ENCODE measurements at places on chromosomes 5 and 9.

GRCh38 chr9:7983490-7983889, 183.9 kb upstream of the DMAC1 start:
- no peak for DNase-seq

DNA sequence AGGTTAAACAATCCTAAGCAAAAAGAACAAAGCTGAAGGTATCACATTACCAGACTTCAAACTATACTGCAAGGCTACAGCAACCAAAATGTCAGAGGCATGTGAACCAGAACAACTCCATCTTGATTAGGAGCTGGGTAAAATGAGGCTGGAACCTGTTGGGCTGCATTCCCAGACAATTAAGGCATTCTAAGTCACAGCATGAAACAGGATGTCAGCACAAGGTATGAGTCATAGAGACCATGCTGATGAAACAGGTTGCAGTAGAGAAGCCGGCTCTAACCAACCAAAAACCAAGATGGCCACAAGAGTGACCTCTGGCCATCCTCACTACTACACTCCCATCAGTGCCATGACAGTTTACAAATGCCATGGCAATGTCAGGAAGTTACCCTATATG, 252.0 kb downstream of the RASEF start:
- DNase-seq, result no peak

GRCh38 chr9:27168496-27168895, 59.5 kb downstream of the TEK start:
- no peak for DNase-seq

DNA sequence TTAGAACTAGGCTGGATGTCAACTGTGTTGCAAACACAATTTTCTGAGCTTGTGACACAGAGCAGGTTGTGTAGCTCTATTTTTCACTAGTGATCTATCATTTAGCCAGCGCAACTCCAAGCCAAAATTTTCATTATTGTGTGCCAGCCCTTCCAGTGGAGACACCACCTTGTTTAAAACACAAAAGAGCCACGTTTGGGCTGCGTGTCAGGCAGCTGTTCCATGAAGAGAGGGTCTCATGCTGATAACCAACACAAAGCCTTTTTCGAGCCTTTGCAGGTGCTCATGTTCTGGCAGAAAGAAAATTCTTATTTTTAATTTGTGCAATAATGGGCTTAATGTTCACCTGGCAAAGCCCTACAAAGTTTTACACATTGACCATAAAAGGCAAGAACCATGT, 237.6 kb upstream of the RGMB start:
- DNase-seq, result no peak

DNA sequence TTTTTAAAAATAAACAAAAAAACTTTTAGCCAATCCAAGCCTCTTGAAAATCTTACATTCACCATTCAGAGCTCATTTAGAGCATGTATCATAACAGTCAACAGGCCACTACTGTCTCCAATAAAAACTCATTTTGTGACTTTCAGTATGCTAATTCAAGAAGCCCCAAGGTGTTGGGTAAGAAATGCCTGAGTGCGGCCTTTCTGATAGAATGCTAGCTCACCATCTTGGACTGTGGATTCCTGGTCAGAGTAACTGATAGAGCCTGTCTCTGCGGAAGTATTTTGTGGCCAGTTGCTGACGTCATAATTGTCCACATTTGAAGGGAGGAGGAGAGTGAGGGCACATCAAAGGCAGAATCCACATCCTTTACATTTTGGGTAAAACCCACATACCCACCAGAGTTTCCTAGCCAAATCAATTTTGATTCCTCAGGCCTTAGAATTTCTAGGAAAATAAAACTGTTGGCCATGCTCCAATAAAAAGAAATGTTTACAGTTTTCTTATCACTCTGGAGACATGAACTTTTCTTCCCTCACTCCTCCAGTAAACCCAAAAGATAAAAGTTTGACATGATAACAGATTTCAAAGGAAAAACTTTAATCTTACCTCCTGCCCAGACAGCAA, 41.1 kb upstream of the ERCC6L2 start:
- DNase-seq, result no peak

GRCh38 chr5:122400938-122401337, 88.9 kb downstream of the SNCAIP start:
- no peak for DNase-seq

DNA sequence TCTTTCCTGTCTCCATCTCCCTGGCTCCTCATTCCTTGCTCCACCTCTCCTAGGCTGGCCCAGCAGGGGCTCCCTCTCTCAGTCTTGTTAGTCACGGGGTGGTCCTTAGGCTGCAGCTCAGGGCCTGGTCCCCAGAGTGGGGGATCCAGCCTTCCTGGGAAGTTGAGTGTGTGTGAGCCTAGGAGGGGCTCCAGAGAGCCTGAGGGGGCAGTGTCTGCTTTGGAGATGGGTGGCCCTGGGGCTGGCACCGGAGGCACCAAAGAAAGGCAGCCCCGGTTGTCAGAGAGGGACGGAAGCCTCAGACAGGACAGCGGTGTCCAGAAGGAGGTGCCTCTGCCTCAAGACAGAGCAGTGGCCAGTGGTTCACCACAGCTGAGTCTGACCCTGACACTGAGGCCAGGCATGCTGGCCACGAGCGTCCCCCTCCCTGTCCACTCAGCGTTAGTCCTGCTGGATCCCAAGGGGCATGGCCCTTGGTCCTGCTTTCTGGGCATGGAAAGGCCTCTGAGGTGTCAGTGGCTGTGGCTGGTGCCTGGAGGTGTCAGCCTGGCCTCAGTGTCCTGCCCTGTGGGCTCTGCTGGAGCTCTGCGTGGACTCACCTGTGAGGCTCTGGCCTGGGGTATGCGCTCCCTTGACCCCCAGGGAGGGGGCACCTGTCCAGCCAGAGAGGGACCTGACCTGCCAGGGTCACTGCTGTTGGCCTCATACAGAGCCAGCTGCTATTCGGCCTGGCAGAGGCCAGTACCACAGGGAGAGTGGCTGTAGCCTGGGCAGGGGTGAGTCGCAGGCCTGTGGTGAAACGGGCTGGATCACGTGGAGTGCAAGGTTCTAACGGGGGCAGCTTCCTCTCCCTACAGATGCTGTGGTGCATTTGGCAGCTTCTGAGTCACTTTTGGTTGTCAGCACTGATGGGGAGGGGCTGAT, 130.6 kb downstream of the CACNA1B start:
- DNase-seq, result no peak

DNA sequence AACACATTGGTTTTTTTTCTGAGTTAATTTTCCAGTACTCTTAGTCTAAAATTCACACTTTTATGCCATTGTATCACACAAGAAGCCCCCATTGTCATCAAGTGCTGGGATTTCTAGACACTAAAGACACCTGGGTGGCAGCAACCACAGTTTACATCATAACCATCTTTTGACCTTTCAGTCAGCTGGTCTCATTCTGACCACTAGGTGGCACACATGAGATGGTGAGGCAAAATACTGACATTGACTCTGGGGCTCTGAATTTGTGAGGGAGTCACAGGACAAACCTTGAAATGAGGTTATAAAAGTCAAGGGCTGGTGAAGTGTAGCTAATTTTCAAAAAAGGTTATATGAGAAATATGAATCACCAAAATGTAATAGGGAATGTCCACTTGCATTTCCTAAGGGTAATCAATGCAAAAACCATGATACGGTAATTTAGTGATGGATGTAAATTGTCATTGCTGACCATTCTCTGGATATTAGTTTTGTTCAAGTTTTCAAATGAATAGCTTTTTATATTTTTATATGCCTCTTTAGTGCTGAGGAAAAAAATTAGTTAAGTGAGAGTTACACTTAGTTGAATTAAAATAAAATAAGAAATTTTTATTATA, 229.4 kb downstream of the DMAC1 start:
- DNase-seq, result no peak

- no peak for DNase-seq
Observed at GRCh38 chr9:89388084-89388867, 70.0 kb downstream of the SECISBP2 start.

DNA sequence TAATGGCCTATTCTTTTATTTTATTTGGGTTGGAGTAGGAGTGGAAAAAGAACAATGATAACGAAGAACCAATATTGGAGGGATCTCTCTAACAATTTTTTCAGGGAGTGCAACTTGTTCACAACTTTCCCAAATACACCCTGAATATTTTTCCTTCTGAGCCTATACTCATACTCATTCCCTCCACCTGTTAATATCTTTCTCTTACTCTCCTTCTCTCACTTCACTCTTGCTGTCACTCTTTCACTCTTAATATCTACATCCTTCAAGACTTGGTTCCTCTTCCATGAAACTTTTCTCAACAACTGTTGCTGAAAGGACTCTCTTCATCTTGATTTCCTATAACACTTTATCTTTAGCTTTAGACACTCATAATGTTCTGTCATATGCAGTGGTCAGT, 39.0 kb upstream of the MYOT start:
- DNase-seq, result no peak

DNA sequence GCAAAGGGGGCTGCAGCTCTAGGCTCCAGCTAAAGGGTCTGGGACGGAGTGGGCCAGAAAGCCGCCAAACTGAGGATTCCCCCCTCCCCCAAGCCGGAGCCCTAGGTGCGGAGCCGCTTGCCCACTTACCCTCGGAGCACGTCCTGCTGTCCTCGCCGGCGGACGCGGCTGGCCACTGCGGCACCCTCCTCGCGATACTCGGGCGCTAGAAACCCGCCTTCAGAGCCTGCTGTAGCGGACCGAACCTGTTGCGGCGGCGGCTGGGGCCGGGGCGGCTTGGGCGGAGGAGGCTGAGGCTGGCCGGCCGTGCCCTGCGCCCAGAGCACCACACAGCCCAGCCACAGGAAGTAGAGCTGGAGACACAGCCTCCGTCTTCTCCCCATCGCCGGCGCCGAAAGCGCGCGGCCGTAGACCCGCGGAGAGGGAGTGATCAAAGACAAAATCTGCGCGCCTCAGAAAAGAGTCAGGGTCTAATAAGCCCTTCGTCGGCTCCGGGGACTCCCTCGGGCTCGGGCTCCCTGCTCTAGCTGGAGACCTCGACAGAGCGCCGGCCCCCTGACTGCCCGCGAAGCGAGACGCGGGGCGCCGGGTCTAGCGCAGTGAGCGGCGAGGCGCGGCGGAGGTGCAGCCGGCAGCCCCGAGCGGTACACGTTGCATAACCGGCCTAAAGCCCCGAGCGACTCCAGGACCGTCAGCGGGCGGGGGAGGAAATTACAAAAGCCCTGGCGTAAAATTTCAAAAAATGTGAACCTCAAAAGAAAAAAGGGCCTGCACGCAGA, 635 bp downstream of the FBN2 start:
- no peak for DNase-seq

- no peak for DNase-seq
Observed at GRCh38 chr5:157460921-157461792, 1.1 kb downstream of the NIPAL4 start.

- no peak for DNase-seq
Observed at GRCh38 chr5:138339091-138339456, 1.0 kb downstream of the FAM53C start.

GRCh38 chr9:4435197-4435596, 55.1 kb upstream of the SLC1A1 start:
- DNase-seq, result no peak
